Activated T-cell treated with anti-CD3 and anti-CD28 coated beads, Interleukin-2, amount 50 U/mL, for 1 hour (primary cell): ENCODE measurements at places on chromosomes 2 and 18.

DNA sequence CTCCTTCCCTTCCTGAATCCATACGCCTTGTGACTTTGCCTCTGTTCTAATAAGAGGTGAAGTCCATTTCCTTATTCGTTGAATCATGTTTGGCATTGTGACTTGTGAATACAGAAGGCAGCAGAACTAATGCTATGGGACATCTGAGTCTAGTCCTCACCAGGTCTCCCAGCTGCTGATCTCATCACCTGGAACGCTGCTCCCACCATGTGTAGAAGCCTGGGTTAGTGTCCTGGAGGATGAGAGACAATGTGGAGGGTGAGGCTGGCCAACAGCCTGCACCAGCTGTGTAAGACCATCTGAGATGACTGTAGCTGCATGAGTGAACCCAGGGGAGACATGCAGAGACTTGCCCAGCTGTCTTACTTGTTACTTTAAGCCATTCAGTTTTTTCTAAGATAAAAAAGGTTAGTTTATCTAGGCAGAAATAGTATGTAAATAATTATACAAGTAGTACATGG lies 3.5 kb upstream of the HAAO start:
- DNase-seq = no peak

DNA sequence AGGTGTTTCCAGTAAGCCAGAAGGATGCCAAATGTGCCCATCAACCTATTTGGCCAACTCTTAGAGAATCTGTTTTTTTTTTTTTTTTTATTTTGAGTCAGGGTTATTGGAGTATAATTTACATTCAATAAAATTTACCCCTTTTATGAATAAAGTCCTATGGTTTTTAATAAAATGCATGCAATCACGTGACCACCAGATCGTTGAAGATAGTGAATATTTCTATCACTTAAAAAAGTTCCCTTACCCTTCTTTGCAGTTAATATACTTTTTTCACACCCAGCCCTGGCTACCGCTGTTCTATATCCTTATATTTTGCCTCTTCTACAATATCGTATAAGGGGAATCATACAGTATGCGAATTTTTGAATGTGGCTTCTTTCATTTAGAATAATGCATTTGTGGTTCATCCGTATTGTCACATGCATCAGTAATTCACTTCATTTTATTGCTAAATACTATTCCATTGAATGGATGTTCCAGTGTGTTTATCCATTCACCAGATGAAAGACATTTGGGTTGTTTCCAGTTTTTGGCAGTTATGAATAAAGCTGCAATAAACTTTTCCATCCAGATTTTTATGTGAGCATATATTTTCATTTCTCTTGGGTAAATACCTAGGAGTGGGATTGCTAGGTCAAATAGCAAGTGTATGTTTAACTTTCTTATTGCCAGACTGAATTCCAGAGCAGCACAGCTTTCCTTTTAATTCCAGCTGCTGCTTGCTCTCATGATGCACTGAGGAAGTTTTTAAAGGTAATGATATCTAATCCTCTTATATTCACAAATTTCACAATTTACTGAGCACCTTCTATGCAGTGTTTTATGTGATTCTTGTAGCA lies 156.3 kb upstream of the NT5C1B start:
- DNase-seq = no peak

DNA sequence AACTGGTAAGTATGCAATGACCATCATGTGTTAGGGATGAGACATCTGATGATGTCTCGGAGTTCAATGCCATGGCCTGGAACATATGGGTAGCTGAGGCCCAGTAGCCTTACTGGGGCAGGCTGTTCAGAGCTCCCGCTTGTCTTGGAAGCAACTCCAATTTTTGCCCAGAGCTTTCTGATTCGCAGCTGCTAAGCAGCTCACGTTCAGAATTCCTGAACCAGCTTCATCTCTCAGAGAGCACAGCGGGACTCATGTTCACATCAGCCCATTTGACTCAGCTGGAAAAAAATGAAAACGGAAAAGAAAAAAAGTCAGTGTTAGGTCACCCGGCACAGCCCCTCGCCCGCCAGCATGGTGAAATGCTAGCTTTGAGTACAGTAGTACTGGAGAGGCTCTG lies 16.8 kb upstream of the LRATD1 start:
- no peak for DNase-seq

DNA sequence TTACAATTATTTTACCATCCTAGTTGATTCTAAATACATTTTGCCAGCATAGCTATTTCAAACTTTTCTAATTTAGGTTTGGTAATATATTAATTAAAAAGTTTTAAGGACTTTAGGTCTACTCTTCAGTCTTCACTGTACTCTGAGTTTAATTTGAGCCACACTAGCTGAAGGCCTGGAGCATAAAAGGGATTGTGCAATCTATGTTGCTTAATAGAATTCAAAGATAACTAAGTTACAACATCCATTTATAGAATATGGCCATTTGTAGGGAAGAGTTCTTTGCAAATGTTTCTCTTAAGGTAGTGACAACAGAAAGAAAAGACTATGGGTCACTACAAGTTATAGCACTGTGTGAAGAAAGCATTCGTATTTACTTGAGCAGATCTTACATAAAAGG lies 702.2 kb upstream of the NRXN1 start:
- no peak for DNase-seq

DNA sequence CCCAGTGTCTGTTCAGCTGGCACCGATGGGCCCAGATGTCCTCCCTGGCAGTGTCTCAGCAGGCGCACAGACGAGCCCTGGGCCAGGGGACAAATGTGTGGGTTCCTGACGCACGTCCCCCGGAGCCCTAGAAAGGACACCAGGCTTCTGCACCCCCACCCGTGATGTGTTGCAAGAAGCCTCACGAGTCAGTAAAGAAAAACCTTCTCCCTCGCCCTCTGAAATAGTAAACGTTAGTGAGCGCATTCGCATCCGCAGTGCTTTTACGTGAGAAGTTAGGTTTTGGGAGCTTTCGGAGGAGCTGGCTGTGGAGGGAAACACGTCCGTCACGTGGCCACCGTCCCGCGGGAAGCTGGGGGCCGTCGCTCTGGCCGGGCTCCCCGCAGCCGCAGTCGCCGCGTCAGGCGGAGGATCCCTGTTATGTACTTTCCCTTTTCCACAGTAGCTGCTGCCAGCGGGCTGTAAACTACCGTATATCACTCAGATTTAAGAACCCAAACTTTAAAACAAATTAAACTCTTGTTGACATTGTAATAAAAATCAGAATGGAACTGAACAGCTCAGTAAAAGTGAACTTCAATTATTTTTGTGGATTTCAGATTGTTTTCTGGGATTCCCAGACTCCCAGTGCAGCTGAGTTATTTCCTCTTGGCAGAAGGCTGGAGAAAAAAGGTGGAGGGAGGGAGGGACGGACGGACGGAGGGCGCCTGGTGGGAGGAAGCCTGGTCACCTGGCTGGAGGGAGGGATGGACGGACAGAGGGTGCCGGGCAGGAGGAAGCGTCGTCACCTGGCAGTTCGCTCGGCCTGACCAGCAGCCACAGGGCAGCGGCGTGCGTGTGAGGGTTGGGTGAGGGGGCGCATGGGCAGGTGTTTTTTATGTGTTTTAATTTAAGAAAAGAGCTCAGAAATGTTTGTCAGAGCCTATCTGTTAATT lies 112.1 kb downstream of the NFATC1 start:
- no peak for DNase-seq

DNA sequence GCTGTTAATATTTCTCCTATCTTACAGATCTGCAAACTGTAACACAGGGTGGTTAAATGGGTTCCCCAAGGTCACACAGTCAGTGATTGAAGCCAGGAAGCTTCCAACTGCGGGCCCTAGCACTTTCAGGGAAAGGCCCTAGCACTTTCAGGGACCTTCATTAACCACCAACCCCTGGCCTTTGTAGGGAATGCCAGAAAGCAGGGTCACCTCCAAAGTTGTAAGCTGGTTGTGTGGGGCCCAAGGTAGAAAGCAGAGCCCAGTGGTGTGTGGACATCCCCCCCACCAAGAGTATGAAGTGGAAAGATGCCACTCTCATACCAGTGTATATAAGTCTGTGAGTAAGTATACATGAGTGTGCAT lies 4.4 kb downstream of the DLX2 start:
- no peak for DNase-seq

- DNase-seq = no peak
These were observed 69.3 kb upstream of the MCFD2 start for GRCh38 chr2:46984642-46985476.

- DNase-seq = no peak
These were observed 435.3 kb downstream of the TGIF1 start for GRCh38 chr18:3885209-3885792.

DNA sequence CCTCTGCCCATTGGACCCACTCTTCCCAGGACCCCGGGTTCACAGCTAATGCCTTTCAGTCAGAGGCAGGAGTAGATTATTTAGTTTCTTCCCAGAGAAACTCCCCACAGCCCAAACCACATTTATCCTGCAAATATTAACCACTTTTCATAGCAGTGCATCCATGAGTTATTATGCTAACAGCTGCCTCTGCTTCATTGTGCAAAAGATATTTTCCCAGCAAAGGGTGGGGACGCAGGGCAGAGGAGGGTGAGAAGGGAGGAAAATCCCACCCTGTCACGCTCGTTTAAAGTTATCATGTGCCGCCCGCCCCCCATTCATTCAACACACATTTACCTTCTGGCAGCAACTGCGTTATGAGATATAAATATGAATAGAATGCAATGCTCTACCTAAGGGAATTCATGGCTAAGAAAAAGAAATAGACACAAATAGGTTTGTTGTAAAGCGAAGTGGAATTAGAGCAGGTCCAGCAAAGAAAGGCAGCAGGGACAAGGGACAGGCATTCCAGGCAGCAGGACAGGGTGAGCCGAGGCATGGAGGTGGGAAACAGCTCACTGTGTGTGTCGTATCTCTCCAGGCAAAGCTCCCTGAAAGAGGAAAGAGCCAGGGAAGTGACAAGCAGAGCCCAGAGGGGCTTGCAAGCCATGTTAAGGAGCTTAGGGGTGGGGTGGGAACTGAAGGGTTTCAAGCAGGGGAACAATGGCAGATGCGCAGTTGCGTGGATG lies 46.3 kb upstream of the LTBP1 start:
- DNase-seq = no peak

GRCh38 chr2:27495840-27496356 lies 741 bp upstream of the GCKR start:
- no peak for DNase-seq

GRCh38 chr18:79314838-79315388 lies 80.8 kb upstream of the NFATC1 start:
- DNase-seq = no peak

DNA sequence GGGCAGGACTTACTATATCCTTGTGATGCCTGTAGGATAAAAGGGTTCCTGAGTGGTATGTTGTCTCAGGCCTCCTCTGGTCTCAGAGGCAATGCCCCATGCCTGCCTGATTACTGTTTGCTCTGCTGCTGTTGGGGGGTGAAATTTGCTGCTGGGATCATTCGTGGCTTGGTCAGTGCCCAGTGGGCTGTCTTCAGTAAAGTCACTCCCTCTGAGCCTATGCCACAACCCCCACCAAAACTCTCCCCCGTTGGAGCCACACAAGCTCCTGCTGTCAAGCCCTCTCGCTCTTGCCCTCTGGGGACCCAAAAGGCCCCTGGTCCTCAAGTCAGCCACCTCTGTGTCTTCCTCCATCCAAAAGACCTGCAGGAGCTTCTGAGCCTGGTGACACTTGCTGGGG lies 38.6 kb upstream of the TGIF1 start:
- no peak for DNase-seq

GRCh38 chr2:48134704-48135103 lies 228.4 kb upstream of the FBXO11 start:
- no peak for DNase-seq

DNA sequence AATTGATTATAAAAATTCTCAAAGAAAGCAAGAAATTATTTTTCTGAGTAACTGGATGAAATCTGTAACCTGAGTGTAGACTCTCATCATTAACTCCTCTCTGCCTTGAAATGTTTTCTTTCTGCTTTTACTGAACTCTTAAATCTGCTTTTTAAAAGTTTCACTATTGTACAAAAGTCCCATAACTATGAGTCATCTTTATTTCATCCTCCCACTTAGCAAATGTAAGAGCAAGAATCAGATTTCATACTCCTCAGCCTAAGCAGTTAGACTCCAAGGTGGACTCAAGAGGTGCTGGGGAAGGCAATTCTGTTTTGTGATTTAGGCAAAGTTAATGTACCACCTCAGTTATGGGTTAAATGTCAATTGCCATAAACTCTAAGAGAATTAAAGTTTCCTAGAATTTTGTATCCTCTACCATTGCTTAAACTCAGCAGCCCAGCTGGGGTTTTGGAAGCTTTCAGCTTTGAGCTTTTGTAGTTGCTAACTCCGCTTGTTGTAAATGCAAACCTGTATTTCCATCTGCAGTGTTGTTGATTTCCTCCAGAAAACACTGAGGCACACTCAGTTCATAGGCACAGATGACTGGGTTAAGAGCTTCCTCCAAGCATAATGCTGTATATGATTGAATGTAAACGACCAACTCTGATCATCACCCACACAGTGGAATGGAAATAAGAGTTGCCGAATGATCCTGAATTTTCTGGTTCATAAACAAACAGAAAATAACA lies 268.8 kb downstream of the ARHGAP15 start:
- no peak for DNase-seq

GRCh38 chr2:105379741-105380186 lies 19.1 kb downstream of the FHL2 start:
- no peak for DNase-seq

- DNase-seq = peak; percentile 19
These were observed 5.0 kb downstream of the ARID5A start for GRCh38 chr2:96541398-96542152.

GRCh38 chr2:215358891-215359575 lies 47.2 kb downstream of the ATIC start:
- no peak for DNase-seq

GRCh38 chr18:44828080-44828479 lies 147.4 kb downstream of the SETBP1 start:
- no peak for DNase-seq

GRCh38 chr18:46407486-46408166 lies 249.4 kb downstream of the LOXHD1 start:
- DNase-seq = no peak

GRCh38 chr18:3015204-3015592 lies 2.3 kb upstream of the LPIN2 start:
- DNase-seq = no peak

- DNase-seq = no peak
These were observed 11.2 kb upstream of the NAPG start for GRCh38 chr18:10514601-10515000.

GRCh38 chr2:65985986-65986385 lies 448.9 kb upstream of the MEIS1 start:
- no peak for DNase-seq

DNA sequence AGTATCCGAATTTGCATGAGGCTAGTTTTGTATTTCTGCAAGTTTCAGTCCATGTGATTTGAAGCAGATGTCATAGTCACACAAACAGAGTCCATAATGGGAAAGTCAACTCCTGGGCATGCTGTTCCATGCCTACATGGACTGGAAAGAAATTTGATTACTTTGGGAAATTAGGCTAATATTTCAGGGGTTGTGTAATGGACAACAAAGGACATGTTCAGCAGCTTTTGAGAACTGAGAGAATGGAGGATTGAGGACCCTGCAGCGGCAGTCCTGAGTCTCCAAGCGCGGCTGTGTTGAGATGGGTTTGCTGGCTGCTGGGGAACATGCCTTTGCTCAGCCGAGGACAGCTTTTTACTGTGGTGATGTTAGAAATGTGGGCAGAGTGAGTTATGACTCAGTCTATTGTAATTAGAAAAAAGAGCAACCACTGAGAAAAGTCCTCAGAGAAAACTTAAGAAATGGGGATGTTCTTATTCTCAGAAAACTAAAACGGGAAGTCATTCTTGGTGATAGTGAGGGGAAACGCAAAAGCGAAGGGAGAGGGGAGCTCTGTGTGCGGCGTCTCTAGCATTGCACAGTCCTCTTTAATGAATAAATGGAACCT lies 149.2 kb downstream of the FAM210A start:
- DNase-seq = no peak
